CD14-positive monocyte (primary cell): ENCODE measurements at places on chromosomes 4 and X.

GRCh38 chrX:150984169-150984824 lies 1.2 kb downstream of the HMGB3 start:
- DNase-seq: no peak

- no peak for DNase-seq
These were observed 52.1 kb downstream of the CFAP299 start for GRCh38 chr4:80387390-80388283.

GRCh38 chr4:7105276-7105675 lies 37.4 kb upstream of the GRPEL1 start:
- no peak for DNase-seq

GRCh38 chrX:118714521-118714920 lies 12.9 kb upstream of the IL13RA1 start:
- peak; percentile 50 for DNase-seq

GRCh38 chr4:58561170-58561569 lies 1451.0 kb upstream of the IGFBP7 start:
- no peak for DNase-seq

DNA sequence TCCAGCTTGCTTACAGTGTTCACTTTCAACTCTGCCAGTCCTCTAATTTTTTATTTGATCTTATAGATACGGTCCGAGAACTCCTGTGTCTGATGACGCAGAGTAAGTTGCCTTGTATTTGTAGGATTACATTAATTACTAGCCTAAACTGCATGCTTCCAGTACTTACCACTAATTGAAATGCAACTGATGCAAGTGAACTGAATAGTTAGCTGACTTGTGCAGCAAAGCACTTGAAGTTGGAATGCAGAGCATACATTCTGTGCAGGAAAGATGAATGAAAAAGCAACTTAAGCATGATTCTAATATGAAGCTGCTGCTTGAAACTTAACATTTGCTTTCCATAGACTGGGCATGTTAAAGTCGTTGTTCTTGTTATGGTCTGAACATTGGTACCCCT lies 100.9 kb downstream of the LIMCH1 start:
- no peak for DNase-seq

- DNase-seq: no peak
These were observed 69.8 kb downstream of the RBM47 start for GRCh38 chr4:40559585-40560465.

- DNase-seq: no peak
These were observed 136.4 kb downstream of the MAPK10 start for GRCh38 chr4:86223472-86223871.

- no peak for DNase-seq
These were observed 491.6 kb upstream of the AADAT start for GRCh38 chr4:170581322-170581721.

GRCh38 chr4:107071108-107071507 lies 35.0 kb upstream of the DKK2 start:
- DNase-seq: no peak

- DNase-seq: no peak
These were observed 58.1 kb downstream of the ZFYVE28 start for GRCh38 chr4:2360396-2360730.
